ENCODE measurements at places on chromosomes 11 and 22.

- DNase-seq, result peak; percentile 56
Observed at GRCh38 chr11:73453562-73453961, 77.4 kb downstream of the RELT start.

DNA sequence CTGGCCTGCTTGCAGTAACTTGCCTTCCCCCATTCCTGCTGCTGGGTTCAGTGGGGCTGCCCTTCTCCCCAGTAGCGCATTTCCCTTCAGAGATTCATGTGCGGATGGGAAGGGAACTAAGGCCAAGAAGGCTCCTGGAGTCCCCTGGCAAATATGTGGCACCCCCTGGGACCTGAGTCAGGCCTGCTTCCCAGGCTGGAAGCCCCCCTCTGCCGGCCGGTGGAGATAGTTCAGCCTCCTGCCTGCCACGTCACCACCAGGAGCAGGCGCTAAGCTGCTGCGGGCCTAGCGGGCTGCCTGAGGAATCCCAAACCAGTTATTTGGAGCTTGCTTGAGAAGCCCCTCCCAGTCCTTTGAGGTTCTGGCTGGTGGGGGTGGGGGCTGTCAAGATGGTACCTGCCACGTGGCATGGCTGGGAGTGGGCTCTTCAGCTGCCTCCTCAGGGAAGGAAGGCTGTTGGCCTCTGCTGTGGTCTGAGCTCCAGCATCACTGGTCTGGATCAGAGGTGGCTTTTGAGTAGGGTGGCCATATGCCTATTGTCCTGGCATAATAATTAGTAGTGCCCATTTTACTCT lies 2.0 kb downstream of the SERPINH1 start:
- peak; percentile 93 for DNase-seq

- DNase-seq, result no peak
Observed at GRCh38 chr11:15888556-15889345, 467.6 kb downstream of the SOX6 start.

DNA sequence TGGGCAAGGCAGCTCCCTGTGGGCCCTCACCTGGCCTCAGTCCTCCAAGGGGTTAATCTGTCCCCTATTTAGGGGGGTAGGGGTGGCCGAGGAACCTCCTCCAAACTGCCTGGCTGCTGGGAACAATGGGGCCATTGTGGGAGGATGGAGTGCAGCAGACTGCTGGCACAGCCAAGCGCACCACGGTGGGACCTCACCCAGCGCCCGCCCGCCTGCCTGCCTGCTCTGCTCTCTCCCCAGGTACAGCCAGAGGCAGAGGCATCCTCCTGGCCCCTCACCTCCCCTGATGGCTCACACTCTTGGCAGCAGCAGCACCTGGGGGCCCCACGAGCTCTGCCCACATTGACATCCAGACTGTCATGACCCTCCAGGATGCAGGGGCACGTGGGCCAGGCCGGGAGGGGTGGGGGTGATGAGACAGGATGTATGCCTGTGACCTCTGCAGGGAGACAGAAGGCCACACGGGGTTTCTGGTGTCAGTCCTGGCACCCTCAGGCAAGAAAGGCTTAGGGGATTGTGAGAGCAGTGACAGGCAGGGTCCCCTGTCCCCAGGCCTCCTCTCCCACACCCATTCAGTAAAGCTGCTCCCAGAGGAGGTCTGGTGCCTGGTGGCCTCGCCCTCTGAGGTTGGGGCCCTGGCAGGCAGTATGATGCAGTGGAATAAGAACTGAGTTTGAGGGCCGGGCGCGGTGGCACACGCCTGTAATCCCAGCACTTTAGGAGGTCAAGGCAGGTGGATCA lies 11.4 kb downstream of the BCL9L start:
- no peak for DNase-seq

DNA sequence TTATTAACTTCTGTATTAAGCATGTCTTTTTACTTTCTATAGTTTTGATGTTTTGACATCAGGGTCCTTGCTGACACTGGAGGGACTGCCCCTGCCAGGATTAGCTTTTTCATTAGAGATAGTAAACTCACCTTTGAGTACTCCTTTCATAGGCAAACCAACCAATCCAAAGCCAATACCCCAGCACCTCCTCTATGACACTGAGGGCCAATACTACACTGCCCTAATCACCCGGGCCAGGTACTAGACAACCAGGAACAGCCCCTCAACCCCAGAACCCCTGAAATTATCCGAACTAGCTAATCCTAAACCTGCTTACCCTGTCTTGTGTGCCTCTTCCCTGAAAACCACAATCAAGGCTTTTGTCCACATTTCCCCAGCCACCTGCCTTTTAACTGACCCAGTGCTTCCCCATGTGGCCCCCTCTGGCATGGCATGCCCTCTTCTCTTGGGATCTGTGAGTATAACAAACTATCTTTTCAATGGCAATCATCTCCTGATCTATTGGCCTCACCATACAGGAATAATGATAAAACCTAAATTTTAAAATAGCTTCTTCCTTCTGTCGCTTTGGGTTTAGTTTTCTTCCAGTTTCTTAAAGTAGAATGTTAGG lies 31.2 kb downstream of the RAB6A start:
- no peak for DNase-seq

- DNase-seq, result no peak
Observed at GRCh38 chr11:129894278-129895125, 876 bp downstream of the NFRKB start.

- no peak for DNase-seq
Observed at GRCh38 chr11:97905671-97906070, 1115.1 kb upstream of the CNTN5 start.

- DNase-seq, result no peak
Observed at GRCh38 chr11:114260483-114260882, 35.7 kb upstream of the NNMT start.

- no peak for DNase-seq
Observed at GRCh38 chr11:65895482-65895981, 4.7 kb downstream of the FOSL1 start.

DNA sequence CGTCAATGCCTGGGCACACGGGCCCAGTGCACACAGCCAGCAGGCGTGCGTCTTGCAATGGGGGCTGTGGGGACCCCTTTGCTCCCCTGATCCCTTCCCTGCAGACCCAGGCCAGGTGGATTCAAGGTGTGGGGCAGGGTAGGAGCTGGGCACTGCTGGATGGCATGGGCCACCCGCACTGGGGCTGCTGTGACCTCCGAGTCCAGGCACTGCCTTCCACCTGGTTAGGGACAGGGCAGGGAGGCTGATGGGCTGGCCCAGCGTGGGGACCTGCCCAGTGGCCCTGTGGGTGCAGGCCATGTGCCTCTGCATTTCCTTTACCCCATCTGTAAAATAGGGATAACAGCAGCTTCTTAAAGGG lies 22.9 kb downstream of the KCNQ1 start:
- no peak for DNase-seq

- no peak for DNase-seq
Observed at GRCh38 chr11:95792200-95792599, 1.9 kb downstream of the CEP57 start.

- DNase-seq, result no peak
Observed at GRCh38 chr11:9461760-9462134, 935 bp downstream of the ZNF143 start.

- DNase-seq, result no peak
Observed at GRCh38 chr22:50226063-50226874, 18.6 kb downstream of the TUBGCP6 start.

GRCh38 chr11:129013737-129014475 lies 71.2 kb upstream of the TP53AIP1 start:
- no peak for DNase-seq

DNA sequence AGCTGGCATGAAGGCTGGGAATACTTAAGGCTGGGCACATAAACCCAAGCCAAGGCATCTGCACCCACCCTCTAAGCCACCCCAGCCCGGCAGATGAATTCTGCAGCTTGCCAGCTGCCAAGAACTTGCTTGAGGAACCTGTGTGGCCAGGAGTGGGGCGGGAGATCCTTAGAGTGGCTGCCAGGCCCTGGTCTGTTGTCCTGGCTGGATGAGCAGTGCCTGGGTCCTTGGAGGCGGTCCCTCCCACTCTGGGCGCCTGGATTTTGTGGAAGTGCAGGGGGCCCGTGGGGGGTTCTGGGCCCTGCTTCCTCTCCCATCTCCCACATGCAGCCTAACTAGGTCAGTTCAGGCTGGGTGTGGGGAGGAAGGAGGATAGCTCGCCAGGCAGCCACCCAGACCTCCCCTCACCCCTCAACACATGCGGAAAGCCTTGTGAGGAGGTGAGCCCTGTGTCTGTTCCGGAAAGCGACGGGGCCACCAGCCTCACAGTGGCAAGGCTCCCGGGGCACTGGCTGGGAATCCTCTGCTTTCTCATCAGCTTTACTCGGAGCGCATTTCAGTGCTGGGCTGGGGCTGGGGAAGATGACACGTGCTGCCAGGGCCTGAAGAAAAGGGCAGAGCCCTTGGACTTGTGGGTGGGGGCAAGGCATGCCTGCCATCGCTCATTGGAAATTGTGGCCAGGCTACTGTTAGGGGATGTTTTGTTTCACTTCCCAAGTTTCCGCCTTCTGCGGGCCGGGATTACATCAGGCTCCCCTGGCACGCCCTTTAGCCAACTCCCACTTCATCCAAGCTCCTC lies 8.4 kb downstream of the DAGLA start:
- DNase-seq, result peak; percentile 85

DNA sequence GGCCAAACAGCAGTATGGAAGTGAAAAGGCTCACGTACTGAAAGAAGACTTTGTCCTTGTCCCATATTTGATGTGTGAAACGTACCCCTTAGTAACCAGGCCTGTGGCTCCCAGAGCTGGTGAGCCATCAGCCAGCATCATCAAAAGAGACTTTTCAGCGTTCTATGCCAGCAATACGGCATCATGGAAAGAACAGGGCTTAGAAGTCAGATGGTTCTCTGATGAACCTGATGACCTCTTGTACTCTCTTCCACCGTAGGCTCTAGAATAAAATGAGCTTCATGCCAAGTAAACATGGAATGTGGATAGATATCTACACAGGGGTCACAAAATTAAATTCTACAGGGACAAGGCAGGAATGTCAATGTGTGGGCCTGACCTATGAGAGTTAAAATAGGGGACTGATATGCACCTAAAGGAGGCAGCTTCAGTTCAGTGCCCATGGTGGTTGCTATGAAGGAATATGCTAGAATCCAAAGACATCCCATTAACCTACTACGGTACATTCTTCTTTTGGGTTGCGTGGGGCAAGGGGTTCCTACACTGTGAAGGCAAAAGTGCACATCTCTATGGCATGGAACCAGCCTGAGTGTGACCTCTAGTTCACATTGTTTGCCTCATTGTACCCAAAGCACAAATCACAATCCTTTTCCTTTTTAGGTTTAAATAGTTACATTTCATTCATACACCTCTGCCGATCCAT lies 130.6 kb downstream of the ETS1 start:
- no peak for DNase-seq

Data from fibroblast of gingiva (primary cell).